Panc1 (cell line): ENCODE measurements at places on chromosomes 1 and 21.

DNA sequence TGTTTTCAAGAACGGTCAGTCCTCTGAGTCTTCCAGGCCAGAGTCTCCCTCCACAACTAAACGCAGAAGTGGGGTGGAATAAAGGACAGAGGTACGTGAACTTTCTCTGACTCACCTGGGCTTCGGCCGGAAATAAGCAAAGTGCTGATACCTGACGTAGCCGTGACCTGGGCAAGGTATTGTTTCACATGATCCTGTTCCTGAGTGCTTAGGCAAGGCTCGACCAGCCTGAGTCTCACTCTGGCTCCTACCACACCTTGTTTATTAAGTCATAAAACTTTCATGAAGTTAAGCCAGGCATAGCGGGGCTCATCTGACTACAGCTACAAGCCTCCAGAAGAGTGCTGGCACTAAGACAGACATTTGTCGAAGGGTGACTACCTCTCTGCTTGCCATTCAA, 327.5 kb downstream of the SETD4 start:
- no peaks in the 10 kb centered on the region for H3K4me1 ChIP-seq
- H3K27ac ChIP-seq = no peak overlapping the region
- peaks cover 4% of the 10 kb centered on the region; the same call in 1 of the 2 replicates for H3K27me3 ChIP-seq
- no peak overlapping the region for H3K4me3 ChIP-seq

GRCh38 chr1:57824535-57824934, 400.7 kb upstream of the DAB1 start:
- H3K4me1 ChIP-seq = no peaks in the 10 kb centered on the region

- no peaks in the 10 kb centered on the region for H3K4me1 ChIP-seq
- DNase-seq = no peak
- H3K27me3 ChIP-seq = peaks cover 16% of the 10 kb centered on the region
- H3K4me3 ChIP-seq = no peak overlapping the region
- H3K27ac ChIP-seq = no peak overlapping the region
- no peaks in the 10 kb centered on the region for H3K36me3 ChIP-seq
Measured at GRCh38 chr1:22606161-22606560, 30.3 kb upstream of the C1QA start.

DNA sequence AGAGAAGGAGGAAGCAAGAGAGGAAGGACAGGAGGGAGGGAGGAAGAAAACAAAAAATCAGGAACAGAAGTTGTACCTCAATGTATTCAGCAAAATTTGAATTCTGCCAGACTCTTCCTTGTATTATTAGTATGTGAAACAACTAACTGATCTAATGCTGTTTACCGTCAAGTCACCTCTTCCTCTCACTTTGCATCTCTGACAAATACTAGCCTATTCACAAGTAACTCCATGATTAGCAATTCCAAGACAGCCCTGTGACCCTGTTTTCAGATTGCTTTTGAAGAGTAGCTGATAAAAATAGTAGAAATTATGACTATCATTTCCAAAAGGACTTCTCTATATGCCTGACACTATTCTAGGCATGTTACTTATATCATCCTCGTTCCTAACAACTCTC, 445.4 kb downstream of the NEGR1 start:
- H3K27ac ChIP-seq = no peak overlapping the region
- no peak for DNase-seq
- H3K4me1 ChIP-seq = no peaks in the 10 kb centered on the region
- H3K36me3 ChIP-seq = no peaks in the 10 kb centered on the region
- no peak overlapping the region for H3K4me3 ChIP-seq

GRCh38 chr1:92464588-92465255, 22.0 kb downstream of the GFI1 start:
- no peaks in the 10 kb centered on the region for H3K4me1 ChIP-seq
- H3K27me3 ChIP-seq = no peaks in the 10 kb centered on the region
- H3K36me3 ChIP-seq = no peaks in the 10 kb centered on the region
- no peak overlapping the region for H3K4me3 ChIP-seq

- no peaks in the 10 kb centered on the region for H3K4me1 ChIP-seq
- no peak overlapping the region for H3K4me3 ChIP-seq
- H3K27ac ChIP-seq = no peak overlapping the region
- no peak for DNase-seq
- H3K36me3 ChIP-seq = no peaks in the 10 kb centered on the region
- no peaks in the 10 kb centered on the region for H3K27me3 ChIP-seq
Measured at GRCh38 chr1:11529763-11530730, 51.1 kb downstream of the DISP3 start.

DNA sequence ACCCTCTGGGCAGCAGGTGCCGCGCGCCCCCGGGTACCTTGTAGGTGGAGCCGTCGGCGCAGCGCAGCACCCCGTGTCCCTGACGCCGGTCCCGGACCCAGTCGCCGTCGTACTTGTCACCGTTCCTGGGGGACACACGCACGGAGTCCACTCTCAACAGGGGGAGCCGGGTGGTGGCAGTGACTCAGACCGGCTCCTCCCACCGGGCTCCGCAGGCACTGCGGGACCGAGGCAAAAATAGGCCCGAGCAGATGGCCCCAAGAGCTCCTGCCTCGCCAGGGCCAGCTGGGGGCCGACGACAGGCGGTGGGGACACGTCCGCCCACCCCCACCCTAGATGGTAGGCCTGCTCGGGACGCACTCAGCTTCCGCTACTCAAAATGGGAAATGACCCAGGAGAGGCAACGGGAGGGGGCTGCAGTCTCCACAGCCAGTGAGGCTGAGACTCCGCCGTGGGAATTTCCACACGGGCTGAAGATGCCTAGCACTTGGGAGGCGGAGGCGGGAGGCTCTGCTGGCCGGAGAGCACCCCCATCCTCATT, 6.3 kb downstream of the MORN1 start:
- H3K27me3 ChIP-seq = no peaks in the 10 kb centered on the region
- no peaks in the 10 kb centered on the region for H3K36me3 ChIP-seq
- H3K4me1 ChIP-seq = peaks cover 7% of the 10 kb centered on the region; the same call in 1 of the 2 replicates
- DNase-seq = no peak
- no peak overlapping the region for H3K27ac ChIP-seq

GRCh38 chr1:100184536-100184935, 6.5 kb upstream of the LRRC39 start:
- H3K4me3 ChIP-seq = no peak overlapping the region
- no peaks in the 10 kb centered on the region for H3K36me3 ChIP-seq
- no peak for DNase-seq

DNA sequence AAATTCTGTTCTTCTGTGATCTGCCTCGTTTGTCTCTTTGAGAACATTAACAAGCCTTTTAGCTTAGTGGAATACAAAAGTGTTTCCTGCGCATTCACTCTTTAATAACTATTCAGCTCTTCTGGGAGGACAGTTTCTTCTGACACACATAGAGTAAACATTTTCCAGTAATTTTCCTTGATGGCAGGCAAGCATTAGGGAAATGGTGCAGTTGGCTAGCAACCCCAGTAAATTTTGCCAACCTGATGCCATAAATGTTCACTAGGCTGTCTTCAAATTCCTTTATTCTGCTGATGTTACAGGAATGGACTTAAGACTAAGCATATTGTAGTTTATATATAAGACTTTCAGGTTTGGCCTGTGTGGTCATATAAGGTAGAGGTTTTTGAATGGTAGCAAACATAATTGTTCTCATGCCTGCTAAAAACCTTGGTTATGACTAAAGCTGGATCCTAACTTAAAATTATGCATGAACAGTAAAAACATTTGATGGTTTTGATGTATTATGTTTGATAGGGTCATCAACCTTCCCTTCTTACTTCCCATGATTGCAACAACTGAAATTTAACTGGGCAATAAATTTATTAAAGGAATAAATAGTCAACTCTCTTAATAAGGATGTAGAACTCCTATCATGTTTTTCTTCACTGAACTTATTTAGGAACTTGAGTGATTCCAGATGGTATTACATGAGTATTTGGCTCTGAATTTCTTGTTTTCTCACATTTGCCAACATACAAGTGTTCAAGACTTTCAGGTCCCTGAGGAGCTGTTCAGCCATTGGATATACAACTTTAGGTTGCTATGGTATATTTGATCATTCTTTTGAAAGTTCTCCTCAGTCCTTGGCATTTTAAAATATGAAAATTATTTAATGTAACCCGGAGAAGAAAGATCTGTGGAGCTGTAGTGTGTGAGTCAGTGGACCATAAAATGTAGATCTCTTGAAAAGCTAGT, 223.4 kb downstream of the FMN2 start:
- H3K36me3 ChIP-seq = no peaks in the 10 kb centered on the region
- H3K27me3 ChIP-seq = no peaks in the 10 kb centered on the region
- no peak overlapping the region for H3K27ac ChIP-seq
- no peaks in the 10 kb centered on the region for H3K4me1 ChIP-seq

DNA sequence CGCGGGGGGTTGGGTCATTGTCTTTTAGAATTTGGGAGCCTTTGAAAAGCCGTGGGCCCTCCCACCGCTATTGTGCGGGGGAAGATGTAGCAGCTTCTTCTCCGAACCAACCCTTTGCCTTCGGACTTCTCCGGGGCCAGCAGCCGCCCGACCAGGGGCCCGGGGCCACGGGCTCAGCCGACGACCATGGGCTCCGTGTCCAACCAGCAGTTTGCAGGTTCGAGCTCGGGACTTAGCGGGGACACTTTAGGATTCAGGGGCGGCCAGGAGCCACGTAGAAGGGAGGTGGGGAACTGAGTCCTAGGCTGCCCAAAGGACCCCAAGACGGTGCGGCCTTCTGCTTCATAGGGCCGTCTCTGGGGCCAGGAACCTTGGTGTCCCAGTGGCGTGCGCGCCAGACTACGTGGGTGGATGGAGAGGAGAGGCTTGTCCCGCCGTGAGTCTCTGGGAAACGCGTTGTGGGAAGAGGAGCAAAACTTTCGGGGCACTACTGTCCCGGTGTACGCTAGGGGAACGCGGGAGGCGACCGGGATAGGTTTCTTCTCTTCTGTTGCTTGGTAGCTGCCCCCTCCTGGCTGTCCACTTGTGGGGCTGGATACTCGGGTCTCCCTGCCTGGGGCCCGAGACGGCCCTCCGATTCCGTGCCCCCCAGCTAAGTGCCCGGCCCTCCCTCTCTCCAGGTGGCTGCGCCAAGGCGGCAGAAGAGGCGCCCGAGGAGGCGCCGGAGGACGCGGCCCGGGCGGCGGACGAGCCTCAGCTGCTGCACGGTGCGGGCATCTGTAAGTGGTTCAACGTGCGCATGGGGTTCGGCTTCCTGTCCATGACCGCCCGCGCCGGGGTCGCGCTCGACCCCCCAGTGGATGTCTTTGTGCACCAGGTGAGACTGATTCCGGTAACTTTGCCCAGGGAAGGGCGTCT, at the start of gene LIN28A:
Gene LIN28A (plus strand): TSS at position 112 of the 918 bp plus-strand sequence. CDS start 75 bp downstream, at position 187.
- no peak within 1 kb of the TSS for H3K4me3 ChIP-seq
- H3K27ac ChIP-seq = no peak within 1 kb of the TSS
- no peak for DNase-seq
- H3K4me1 ChIP-seq = peaks cover 8% of the 10 kb centered on the region

DNA sequence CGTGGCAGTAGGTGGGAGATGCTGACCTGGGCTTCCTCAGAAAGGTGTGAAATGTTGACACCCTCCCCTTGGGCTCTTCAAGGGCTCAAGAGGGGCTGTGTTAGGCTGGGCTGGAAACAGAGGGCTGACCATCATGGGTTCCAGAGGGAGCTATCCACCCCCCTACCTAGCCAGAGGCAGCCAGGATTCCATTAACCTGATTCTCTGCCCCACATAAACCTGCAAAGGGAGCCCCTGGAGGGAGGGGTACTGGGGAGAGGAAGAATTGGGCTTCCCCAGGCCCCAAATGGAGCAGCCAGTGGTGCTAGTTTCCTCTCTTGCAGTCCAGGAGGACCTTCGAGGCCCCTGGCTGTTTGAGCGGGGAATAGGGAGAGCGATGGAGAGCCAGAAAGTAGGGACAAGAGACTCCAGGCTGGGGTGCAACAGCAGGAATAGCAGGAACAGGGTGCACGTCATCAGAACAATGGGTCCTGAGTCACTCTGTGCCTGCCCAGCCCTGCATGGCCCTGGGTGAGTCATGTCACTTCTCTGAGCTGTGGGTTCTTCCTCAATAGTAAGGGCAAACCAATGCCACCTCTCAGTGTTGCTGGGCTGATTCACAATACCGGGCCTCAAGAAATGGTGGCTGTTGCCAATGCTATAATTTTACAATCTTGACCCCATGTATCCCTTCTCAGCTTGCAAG, 121.2 kb downstream of the EPHB2 start:
- peaks cover 14% of the 10 kb centered on the region for H3K4me1 ChIP-seq
- no peak overlapping the region for H3K4me3 ChIP-seq

DNA sequence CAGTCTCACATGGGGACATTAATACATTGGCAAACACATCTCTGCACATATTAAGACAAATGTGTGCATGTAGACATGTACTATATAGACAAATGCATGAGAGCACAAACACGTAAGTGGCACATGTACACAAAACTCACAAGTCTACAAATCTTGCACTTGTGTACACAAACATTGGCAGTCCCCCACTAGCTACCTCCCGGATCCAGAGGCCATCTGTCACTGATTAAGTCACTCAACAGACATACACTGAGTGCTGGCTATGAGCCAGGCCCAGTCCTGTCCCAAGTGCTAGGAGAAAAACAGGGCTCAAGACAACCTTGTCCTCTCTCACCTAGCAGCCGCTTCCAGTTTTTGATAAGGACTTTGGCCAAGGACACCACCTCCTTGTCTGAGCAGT, 7.0 kb downstream of the TCEA3 start:
- H3K4me1 ChIP-seq = peaks cover 4% of the 10 kb centered on the region; the same call in 1 of the 2 replicates
- H3K36me3 ChIP-seq = no peaks in the 10 kb centered on the region
- H3K27ac ChIP-seq = no peak overlapping the region
- no peak overlapping the region for H3K4me3 ChIP-seq
- no peak for DNase-seq
- H3K27me3 ChIP-seq = no peaks in the 10 kb centered on the region

- no peaks in the 10 kb centered on the region for H3K36me3 ChIP-seq
- no peak overlapping the region for H3K27ac ChIP-seq
- no peak for DNase-seq
- no peaks in the 10 kb centered on the region for H3K4me1 ChIP-seq
Measured at GRCh38 chr1:17719874-17720273, 35.3 kb upstream of the ACTL8 start.

DNA sequence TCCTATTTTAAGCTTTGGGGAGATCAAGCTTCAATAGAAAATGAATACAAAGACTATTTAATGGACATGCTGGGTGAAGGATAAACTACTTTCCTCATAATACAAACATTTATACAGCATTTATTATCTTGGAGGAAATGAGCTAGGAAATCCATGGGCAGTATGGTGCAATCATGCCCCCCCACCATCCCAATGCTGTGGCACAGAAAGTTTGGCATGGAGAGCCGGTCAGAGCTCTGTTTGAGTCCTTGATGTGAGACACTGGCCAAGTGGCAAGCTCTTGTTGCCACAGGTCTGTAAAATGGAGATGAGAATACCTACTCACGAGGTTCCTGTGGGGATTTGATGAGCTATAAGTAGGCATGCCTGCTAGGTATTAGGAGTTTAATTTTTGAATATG, 120.6 kb downstream of the MAB21L3 start:
- H3K4me1 ChIP-seq = no peaks in the 10 kb centered on the region
- DNase-seq = no peak
- H3K4me3 ChIP-seq = no peak overlapping the region
- H3K27me3 ChIP-seq = no peaks in the 10 kb centered on the region
